Activated gamma-delta T cell (primary cell): ENCODE measurements at places on chromosomes 7 and 10.

DNA sequence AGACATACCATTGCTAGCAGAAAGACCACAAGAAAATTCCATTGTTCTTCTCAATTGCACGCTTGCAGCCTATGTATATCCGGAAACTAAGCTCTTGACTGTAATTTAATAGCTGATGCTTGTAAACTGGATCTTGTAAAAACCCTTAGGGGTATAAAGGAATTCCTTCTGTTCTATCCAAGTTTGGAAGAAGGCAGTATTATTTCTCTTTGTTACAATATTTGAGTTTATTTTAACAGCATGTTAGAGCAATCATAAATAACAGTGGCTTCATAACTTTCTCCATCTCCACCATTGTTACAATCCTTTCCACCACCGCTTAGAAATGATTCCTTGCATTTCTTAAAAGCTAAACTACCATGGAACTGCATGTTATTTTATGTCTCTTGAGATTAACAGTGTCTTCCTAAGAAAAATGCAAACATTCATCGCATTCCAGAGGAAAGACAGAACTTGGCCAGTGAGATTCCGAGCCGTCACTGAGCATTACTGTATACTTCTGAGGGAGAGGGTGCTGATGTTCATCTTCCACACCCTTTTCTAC lies 92.5 kb downstream of the TRIL start:
- DNase-seq: no peak

DNA sequence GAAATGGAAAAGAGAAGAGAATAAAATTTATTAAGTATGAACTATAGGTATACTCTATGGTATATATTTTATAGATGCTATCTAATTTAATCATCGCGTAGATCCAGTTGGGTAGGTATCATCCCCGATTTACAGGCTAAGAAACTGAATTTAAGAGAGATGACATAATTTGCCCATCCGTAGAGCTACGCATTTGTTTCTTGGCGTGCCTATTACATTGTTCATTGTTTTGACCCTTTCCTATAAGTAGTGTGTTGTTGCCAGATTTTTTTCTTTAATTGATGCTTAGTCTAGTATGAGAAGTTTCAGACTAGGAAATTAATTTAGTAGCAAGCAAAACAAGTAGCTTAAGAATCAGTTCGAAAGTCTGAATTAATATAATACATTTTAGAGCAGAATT lies 205.7 kb upstream of the NPSR1 start:
- DNase-seq: no peak

DNA sequence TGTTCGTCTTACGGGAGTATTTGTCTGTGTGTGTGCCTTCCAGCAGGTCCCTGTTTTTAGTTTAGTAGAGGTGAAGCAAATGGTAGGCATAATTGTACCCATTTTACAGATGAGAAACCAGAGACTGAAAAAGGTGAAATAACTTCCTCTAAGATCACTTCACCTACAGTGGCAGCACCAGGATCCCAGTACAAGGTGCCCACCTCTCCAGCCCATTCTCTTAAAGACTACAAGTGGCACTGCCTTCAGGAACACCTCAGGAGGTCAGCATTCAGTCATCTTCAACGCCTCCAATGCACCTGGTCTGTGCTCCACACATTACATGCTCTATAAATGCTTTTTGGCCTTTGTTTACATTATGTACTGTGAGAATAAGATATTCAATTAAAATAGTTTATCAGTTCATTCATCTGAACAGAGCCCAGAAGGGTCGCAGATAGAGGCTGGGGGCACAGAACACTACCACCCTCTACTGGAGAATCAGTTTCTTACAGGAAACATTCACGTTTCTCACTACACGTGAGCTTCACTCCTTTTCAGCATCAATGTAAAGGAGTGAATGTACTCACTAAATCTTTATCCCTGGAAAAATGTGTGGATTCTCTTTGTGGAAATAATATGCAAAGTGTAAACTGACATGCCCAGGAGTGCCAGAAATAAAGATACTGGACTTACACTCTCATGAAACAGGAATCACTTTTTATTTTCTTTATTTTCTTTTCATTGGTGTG lies 45.5 kb upstream of the ABLIM1 start:
- DNase-seq: no peak

GRCh38 chr7:132575982-132576720 lies at the start of gene PLXNA4:
TSS of gene PLXNA4 (minus strand) at chr7:132576470. CDS start at chr7:132508693, 67,777 bp downstream.
- DNase-seq: no peak

GRCh38 chr7:125559921-125560320 lies 630.3 kb upstream of the POT1 start:
- DNase-seq: no peak

- no peak for DNase-seq
Observed at GRCh38 chr10:98815039-98815885, 368.5 kb upstream of the HPS1 start.
